Activated CD8-positive, alpha-beta T cell treated with anti-CD3 and anti-CD28 coated beads, Interleukin-2, amount 10 ng/mL, durations not matched to agents 7 days and 5 days (primary cell): ENCODE measurements at places on chromosomes 11 and 22.

DNA sequence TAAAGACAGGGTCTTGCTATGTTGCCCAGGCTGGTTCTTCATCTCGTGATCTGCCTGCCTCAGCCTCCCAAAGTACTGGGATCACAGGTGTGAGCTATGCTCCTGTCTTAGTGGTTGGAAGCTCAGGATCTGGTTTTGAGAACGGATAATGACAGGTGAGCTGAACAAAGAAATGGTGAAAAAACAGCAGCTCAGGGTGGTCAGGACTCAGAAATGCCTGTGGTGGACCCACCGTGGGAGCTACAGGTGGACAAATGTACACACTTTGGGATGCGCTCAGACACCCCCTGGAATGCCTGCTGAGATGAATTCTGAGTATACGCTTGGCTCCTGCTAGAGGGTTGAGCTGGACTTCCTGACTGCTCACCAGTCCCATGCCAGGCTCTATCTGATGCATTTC is 9.5 kb downstream of the RFPL1 start:
- DNase-seq, result no peak

GRCh38 chr11:10473371-10473770 is 18.3 kb downstream of the AMPD3 start:
- DNase-seq, result no peak

- peak; percentile 84 for DNase-seq
Observed at GRCh38 chr11:14578541-14578956, 58.4 kb upstream of the PSMA1 start.

GRCh38 chr11:111310723-111311122 is 12.4 kb downstream of the POU2AF3 start:
- DNase-seq, result peak; percentile 8

GRCh38 chr11:95100191-95100648 is 10.6 kb downstream of the ENDOD1 start:
- DNase-seq, result no peak

DNA sequence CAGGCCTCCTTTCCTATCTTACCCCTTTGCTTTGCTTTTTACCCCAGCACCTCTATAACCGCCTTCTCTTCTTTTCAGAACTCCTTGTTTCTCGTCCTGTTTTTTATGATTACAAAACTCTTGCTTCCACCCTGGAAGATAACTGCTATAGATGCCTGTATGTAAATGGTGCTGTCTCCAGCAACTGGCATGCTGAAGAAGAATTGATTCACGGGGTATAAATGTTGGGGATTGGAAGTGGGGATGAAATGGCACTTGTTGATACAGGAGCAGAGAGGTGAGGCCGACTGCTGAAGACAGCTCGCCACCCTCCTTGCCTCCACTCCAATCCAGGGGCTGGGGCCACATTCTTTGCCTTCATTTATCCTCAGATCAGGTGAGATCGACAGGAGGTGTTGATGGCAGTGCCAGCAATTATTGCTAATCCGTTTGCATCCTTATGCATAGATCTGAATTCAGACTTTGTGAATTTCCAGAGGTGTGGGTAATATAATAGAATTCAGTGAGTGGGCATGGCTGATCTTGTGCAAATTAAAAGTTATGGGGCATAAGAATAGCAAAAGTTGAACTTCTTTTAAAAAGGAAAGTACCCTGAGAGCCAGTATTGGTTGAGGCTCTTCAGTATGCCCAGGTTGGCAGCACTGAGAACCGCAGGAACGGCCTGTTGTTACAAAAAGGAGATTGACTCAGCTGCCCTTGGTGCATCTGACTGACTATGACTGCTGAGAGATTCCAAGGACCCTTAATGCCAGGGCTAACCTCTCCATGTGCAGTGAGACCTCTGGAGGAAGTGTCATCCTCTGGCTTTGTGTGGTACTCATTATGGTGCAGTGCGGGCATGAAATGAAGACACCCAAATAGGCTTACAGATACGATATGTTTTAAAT is 5.3 kb downstream of the NEAT1 start:
- no peak for DNase-seq

DNA sequence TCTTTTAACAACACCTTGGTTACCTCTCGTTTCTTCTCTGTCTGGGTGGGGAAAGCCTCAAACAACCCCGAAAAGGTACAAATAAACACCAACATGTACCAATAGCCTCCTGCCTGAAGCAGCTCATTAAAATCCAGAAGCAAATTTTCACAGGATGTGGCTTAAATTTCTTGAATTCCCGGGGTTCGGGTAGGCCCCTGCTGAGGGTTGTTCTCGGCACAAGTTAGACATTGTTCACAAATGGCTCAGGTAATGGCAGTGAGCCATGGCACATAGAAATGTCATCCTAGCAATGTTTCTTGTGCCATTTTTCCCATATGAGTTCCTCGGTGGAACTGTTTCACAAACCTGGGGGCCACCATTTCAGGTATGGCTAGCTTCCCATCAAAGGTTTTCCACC is 19.7 kb upstream of the GLYATL1 start:
- no peak for DNase-seq

- no peak for DNase-seq
Observed at GRCh38 chr11:121063728-121064127, 37.3 kb upstream of the TECTA start.

DNA sequence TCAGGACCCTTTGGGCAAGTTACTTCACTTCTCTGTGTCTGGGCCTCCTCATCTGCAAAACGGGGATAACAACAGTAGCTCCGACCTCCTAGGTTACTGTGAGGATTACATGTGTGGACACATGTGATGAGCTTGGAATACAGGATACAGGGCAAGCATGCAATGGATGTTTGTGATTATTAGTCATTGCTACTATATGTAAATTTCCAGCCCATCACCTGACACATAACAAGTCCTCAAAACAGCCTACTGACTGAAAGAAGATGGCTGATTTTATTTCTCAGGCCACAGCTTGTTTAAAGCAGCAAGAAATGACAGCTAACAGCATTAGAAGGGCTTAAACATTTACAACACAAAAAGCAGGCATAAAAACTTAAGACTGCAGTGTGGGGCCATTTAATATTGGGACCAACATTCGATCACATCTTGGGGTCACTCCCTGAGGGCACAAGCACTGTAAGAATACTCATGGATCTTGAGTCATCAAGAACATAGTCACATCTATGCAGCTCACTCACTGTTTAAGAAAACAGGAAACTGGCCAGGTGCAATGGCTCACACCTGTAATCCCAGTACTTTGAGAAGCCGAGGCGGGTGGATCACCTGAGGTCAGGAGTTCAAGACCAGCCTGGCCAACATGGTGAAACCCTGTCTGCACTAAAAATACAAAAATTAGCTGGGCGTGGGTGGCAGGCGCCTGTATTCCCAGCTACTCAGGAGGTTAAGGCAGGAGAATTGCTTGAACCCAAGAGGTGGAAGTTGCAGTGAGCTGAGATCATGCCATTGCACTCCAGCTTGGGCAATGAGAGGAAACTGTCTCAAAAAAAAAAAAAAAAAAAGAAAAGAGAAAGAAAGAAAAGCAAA is 49.5 kb downstream of the ABTB2 start:
- DNase-seq, result no peak

GRCh38 chr22:40665312-40665711 is 14.0 kb upstream of the MCHR1 start:
- DNase-seq, result no peak

- DNase-seq, result no peak
Observed at GRCh38 chr11:117180020-117180419, 1.5 kb downstream of the SIDT2 start.

- DNase-seq, result no peak
Observed at GRCh38 chr11:61279934-61280659, 15.0 kb downstream of the VWCE start.

- no peak for DNase-seq
Observed at GRCh38 chr11:33162831-33163230, 1.6 kb upstream of the CSTF3 start.

DNA sequence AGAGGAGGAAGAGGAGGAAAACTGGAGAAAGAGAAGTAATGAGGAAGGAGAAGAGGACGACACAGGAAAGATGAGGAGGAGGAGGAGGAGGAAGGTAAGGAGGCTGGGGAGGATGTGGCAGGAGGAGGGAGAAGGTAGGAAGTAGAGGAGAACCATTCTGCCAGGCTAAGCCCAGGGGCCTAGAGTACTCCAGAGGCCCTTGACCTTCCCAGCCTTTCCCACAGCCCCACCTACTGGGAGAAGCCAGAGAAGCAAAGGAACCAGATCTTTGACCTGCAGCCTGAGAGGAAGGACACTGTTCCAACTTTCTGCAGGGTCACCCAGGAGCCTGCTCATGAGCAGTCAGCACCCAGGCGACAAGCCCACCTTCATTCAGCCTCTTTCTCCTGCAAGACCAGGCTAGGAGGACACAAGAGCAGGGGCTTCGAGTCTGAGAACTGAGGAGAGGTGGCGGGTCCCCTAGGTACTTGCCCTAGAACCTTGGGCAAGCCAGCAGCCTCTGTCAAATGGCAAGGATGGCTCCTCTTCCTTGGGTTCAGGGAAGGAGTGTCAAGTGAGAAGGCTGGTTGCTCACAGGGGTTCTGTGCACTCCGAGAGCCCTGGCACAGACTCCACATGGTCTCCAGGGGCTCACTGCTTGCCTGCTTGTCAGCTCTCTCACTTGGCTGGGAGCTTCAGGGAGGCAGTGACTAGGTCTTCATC is 27.9 kb upstream of the OAF start:
- no peak for DNase-seq

DNA sequence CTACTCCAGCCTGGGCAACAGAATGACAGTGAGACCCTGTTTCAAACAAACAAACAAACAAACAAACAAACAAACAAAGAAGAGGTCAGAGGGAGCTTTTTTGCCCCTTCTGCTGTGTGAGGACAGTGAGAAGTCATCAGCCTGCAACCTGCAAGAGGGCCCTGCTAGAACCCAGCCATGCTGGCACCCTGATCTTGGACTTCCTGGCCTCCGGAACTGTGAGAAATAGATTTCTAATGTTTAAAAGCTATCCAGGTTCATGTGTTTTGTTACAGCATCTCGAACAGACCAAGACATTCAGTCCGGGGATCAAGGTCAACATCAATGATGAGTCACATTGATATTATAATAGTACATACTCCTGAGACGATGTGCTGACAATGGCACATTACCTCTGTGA is 41.4 kb upstream of the GRAMD1B start:
- DNase-seq, result no peak

- no peak for DNase-seq
Observed at GRCh38 chr11:117219995-117220394, 11.9 kb downstream of the PCSK7 start.

DNA sequence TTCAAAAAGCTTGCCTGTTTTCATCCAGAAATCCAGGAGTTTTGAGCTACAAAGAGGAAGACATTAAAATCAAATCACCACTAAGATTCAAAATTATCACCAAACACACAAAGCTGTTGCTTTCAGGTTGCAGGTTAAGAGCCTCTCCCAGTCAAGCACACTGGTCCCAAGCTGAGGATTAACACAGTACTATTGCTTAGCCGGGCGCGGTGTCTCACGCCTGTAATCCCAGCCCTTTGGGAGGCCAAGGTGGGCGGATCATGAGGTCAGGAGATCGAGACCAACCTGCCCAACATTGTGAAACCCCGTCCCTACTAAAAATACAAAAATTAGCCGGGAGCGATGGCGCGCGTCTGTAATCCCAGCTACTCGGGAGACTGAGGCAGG is 1165.1 kb downstream of the LRRC4C start:
- no peak for DNase-seq

- DNase-seq, result peak; percentile 76
Observed at GRCh38 chr11:19557720-19558140, 154.9 kb upstream of the NAV2 start.

DNA sequence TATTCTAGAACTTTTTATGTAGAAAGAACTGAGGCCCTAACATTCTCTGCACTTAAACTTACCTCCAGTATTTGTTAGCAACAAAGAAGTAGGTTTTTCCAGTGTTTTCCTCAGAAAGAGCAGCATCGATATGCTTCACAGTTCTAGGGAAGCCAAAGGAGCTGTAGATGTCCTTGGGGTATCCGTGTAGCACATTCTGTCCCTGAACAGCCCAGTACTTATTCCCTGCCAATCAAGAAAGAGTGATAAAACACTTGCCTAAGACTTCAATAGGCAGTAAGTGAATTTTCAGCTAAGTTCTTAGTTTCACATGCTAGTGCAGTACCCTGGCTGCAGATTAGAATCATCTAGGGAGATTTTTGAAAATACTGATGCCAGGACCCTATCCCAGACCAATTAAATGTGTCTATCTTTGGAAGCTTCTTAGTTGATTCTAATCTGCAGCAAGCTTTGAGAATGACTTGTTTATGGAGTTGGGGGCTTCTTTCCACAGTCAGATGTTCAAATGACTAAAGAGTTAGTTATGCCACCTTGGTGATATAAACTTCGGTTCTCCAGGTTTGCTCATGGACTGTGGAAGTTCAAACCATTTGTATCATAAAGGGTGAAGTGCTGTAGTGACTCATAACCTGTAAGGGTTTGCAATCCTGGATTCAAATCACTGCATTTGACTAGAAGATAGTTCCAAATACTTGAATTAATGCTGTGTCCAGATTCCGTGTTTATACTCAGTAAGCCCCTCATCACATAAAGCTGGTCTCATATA is 6.5 kb downstream of the MMP1 start:
- no peak for DNase-seq

GRCh38 chr22:25742918-25743708 is 1.1 kb downstream of the MYO18B start:
- no peak for DNase-seq

DNA sequence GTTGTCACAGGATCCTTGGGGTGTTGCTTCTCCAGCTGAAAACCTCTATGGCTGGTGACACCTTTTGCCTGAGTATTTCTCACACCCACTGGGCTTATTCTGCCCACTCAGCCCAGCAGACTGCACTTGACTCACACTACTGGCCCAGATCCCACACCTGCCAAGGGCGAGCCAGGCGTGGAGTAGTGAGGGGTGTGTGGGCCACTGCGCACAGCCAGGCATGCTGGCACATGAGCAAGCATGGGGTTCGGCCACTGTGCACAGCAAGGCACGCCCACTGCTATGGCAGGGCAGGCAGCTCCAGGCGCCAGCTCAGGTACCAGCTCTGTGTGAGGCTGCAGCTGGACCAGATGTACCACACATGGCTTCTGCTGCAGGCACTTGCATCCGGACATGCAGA is 116.5 kb upstream of the MTNR1B start:
- no peak for DNase-seq

- no peak for DNase-seq
Observed at GRCh38 chr11:72336163-72336562, 92.2 kb upstream of the PHOX2A start.

DNA sequence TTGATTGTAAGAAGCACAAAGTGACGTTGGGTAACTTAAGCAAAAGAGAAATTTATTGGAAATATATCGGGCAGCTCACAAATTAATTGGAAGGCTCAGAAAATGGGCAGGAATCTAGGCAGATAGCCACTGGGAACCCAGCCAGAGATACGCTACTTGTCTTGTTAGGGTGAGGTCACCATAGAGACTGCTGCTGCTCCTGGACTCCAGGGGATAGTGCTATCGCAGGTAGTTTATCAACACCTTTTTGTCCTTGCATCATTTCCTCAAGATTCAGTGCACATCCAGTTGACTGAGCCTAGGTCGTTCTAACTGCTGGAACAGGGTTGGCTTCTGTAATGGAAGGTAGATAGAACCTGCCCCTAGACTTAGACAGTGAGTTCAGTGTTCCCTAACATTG is 19.6 kb downstream of the AMOTL1 start:
- DNase-seq, result no peak

GRCh38 chr11:108019870-108020540 is 11.3 kb downstream of the CUL5 start:
- no peak for DNase-seq
